ENCODE measurements at places on chromosomes 13 and 19.
A peak's percentile ranks its signal among the peaks of the same experiment; 100 is the strongest.

GRCh38 chr19:6098574-6098973 lies 11.7 kb downstream of the RFX2 start:
- no peaks in the 10 kb centered on the region for H3K36me3 ChIP-seq
- no peak overlapping the region for H3K27ac ChIP-seq
- peaks cover 6% of the 10 kb centered on the region for H3K4me1 ChIP-seq
- no peak overlapping the region for H3K4me3 ChIP-seq

DNA sequence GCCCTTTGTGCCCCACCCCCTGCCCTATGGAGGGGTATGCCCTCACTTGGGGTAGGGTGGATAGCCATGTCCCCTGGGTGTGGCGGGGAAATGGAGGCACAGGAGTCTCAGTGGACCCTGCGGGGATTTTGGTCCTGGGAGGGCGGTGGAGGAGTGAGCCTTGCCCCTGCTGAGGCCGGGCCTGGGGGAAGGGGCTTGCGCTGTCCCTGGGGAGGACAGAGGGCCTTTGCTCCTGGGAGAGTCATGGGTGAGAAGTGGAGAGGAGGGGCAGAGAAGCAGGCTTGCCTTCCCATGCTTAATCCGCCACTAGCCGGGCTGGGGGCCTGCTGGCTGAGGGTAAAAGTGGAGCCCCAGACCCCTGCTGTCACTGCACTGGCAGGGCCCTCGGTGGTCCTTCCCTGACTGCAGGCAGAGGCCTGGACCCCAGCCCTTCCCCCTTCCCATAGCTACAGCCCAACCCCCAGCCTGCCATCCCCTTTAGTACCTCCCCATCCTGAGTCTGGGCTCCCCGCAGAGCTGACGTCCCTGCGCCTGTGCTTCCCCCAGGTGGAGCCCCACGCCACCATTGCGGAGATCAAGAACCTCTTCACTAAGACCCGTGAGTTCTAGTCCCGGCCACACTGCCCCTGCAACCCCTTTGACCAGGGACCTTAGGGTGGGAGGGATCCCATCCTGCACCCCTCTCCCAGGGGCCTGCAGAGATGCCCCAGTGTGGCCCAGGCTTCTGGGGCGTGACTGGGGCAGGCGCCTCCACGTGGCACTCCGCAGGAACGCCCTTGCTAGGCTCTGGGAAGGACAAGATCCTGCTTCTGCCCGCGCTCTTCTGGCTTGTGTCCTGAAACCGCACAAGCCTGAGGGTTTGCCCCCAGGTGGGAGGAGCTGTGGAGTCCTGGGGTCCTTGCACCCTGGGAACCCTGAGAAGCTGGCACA lies 8.9 kb downstream of the NDUFB7 start:
- H3K4me1 ChIP-seq: no peaks in the 10 kb centered on the region
- peaks cover 35% of the 10 kb centered on the region for H3K36me3 ChIP-seq
- DNase-seq: no peak
- H3K4me3 ChIP-seq: no peak overlapping the region
- peak overlapping the region; percentile 54 for H3K27ac ChIP-seq
- no peaks in the 10 kb centered on the region for H3K27me3 ChIP-seq

DNA sequence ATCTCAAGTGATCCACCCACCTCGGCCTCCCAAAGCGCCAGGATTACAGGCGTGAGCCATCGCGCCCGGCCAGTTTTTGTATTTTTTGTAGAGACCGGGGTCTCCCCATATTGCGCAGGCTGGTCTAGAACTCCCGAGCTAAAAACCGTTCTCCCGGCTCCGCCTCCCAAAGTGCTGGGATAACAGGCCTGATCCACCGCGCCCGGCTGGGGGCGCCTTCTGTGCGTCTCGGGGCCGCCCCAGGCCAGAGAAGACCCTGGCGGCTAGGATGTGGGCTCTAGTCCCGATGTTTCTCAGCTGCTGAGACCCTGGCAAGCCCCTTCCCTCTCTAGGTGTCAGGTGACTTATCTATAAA lies 3.6 kb downstream of the ARHGAP45 start:
- no peak overlapping the region for H3K4me3 ChIP-seq
- H3K4me1 ChIP-seq: peaks cover 46% of the 10 kb centered on the region
- no peaks in the 10 kb centered on the region for H3K27me3 ChIP-seq
- no peak for DNase-seq
- H3K36me3 ChIP-seq: peaks cover 67% of the 10 kb centered on the region

- H3K4me3 ChIP-seq: no peak overlapping the region
- H3K27me3 ChIP-seq: no peaks in the 10 kb centered on the region
- no peak overlapping the region for H3K27ac ChIP-seq
Measured at GRCh38 chr13:60757501-60758215, 360.6 kb downstream of the TDRD3 start.

- no peak overlapping the region for H3K27ac ChIP-seq
- H3K4me3 ChIP-seq: no peak overlapping the region
- no peak for DNase-seq
- no peaks in the 10 kb centered on the region for H3K27me3 ChIP-seq
- H3K36me3 ChIP-seq: no peaks in the 10 kb centered on the region
Measured at GRCh38 chr13:111562716-111563115, 242.3 kb downstream of the TEX29 start.

- H3K36me3 ChIP-seq: peaks cover 58% of the 10 kb centered on the region
- no peak for DNase-seq
- no peak overlapping the region for H3K4me3 ChIP-seq
- peaks cover 62% of the 10 kb centered on the region for H3K4me1 ChIP-seq
- no peaks in the 10 kb centered on the region for H3K27me3 ChIP-seq
- no peak overlapping the region for H3K27ac ChIP-seq
Measured at GRCh38 chr19:46609511-46610412, 8.6 kb downstream of the CALM3 start.

DNA sequence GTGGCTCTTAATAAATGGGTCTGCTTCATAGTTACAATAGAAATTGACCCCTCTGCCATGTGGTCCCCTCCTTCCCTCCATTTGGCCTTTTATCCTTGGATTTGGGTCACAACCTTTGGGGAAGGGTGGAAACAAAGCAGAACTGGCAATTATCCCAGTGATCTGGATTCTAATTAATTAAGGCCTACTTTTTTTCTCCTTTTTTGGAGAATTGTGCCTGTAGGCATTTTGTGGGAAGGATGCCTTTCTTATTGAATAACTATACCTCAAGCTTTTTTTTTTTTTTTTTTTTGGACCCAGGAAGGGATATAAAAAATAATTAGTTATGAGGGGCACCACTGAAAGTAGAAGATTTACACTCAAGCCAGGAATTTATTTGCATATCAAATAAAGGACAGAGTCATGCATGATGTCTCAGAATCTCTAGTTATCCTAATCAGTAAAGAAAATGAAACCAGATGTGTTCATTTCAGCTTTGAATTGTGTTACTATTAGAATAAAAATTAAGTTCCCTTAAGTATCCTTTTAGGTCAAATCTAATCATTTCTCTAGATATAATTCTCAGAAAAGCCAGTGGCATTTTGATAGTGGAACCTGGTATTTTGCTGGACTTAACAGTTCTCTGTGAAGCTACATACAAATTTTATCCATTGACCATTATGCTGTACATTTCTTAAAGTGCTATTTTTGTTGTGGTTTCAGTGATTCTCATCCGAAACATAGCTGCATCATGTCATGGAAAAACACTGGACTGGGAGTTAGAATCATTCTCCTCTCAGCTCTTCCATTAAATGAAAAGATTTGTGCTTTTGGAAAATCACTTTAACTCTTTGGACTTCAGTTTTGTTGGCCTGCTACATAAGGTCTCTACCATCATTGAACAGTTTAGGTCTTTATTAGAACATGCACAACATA lies 129.3 kb downstream of the KCNRG start:
- no peak overlapping the region for H3K4me3 ChIP-seq
- H3K27ac ChIP-seq: no peak overlapping the region
- no peaks in the 10 kb centered on the region for H3K4me1 ChIP-seq
- H3K36me3 ChIP-seq: no peaks in the 10 kb centered on the region
- no peaks in the 10 kb centered on the region for H3K27me3 ChIP-seq

- H3K36me3 ChIP-seq: no peaks in the 10 kb centered on the region
- H3K4me1 ChIP-seq: no peaks in the 10 kb centered on the region
- no peak for DNase-seq
- H3K27me3 ChIP-seq: no peaks in the 10 kb centered on the region
Measured at GRCh38 chr13:75645141-75645540, 9.0 kb downstream of the LMO7 start.

- no peak for DNase-seq
- no peaks in the 10 kb centered on the region for H3K4me1 ChIP-seq
- H3K27ac ChIP-seq: no peak overlapping the region
- no peaks in the 10 kb centered on the region for H3K27me3 ChIP-seq
- H3K36me3 ChIP-seq: peaks cover 12% of the 10 kb centered on the region
- H3K4me3 ChIP-seq: no peak overlapping the region
Measured at GRCh38 chr13:39748961-39749360, 93.5 kb downstream of the COG6 start.

DNA sequence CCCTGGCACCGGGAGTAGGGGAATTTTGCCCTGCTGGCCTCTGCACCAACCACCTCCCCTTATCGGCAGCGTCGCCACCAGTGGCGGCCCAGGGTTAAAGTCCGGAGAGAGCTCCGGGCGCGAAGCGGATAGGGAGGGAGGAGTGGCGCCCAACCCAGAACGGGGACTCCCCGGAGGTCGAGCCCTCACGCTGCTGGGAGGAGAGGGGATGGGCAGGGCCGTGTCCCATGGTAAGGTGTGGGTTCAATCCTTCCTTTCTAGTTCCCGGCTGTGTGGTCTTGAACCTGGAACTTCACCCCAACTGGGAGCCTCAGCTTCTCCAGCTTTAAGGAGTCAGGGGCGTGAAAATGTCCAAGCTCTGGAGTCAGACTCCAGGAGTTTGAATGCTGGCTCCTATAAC lies 23.3 kb upstream of the BCL3 start:
- H3K36me3 ChIP-seq: no peaks in the 10 kb centered on the region
- peaks cover 45% of the 10 kb centered on the region for H3K4me1 ChIP-seq
- DNase-seq: no peak
- H3K4me3 ChIP-seq: no peak overlapping the region
- H3K27me3 ChIP-seq: no peaks in the 10 kb centered on the region

DNA sequence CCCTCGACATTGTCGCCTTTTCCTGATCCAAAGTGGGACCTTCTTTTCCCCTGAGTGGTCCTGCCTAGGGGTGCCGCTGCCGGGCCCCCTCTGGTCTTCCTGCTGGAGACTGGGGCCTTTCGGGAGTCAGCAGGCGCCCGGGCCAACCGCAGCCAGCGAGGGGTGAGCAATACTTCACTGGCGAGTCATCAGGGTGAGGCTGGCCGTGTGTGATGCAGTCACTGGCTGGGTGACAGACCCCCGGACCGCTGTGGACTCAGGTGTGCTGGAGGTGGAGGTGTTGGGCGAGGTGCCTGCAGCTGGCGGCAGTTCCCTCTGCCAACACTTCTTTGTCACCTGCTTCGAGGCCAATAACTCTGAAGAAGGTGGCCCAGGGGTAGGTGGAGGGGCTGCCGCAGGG lies 1.5 kb upstream of the CGB5 start:
- DNase-seq: no peak
- no peaks in the 10 kb centered on the region for H3K4me1 ChIP-seq
- no peak overlapping the region for H3K4me3 ChIP-seq
- no peak overlapping the region for H3K27ac ChIP-seq
- no peaks in the 10 kb centered on the region for H3K36me3 ChIP-seq

GRCh38 chr19:13398780-13399726 lies 107.2 kb downstream of the CACNA1A start:
- H3K27ac ChIP-seq: no peak overlapping the region
- H3K27me3 ChIP-seq: peaks cover 45% of the 10 kb centered on the region
- H3K4me1 ChIP-seq: no peaks in the 10 kb centered on the region
- H3K36me3 ChIP-seq: no peaks in the 10 kb centered on the region
- no peak overlapping the region for H3K4me3 ChIP-seq

DNA sequence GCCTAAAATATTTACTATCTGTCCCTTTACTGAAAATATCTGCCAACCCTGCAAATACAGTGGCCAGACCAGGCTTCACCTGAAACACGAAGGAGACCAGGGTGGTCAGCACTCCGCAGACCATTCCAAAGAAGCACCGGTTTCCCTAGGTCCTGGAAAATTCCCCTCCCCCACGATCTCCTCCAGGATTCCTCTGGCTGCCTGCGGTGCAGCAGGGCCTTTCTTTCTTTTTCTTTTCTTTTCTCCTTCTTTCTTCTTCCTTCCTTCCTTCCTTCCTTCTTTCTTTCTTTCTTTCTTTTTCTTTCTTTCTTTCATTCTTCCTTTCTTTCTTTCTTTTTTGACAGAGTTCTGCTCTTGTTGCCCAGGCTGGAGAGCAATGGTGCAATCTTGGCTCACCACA lies 152.7 kb downstream of the USP12 start:
- H3K27ac ChIP-seq: no peak overlapping the region
- H3K36me3 ChIP-seq: no peaks in the 10 kb centered on the region
- no peaks in the 10 kb centered on the region for H3K4me1 ChIP-seq
- H3K27me3 ChIP-seq: no peaks in the 10 kb centered on the region
- no peak for DNase-seq

GRCh38 chr13:52371736-52372247 lies 34.2 kb downstream of the THSD1 start:
- no peak overlapping the region for H3K27ac ChIP-seq
- no peak overlapping the region for H3K4me3 ChIP-seq
- H3K4me1 ChIP-seq: no peaks in the 10 kb centered on the region
- H3K27me3 ChIP-seq: no peaks in the 10 kb centered on the region
- no peaks in the 10 kb centered on the region for H3K36me3 ChIP-seq

GRCh38 chr13:72004246-72004645 lies 137.2 kb upstream of the DACH1 start:
- H3K4me1 ChIP-seq: no peaks in the 10 kb centered on the region
- no peak overlapping the region for H3K27ac ChIP-seq
- no peaks in the 10 kb centered on the region for H3K36me3 ChIP-seq
- no peak for DNase-seq
- H3K27me3 ChIP-seq: no peaks in the 10 kb centered on the region
- H3K4me3 ChIP-seq: no peak overlapping the region

DNA sequence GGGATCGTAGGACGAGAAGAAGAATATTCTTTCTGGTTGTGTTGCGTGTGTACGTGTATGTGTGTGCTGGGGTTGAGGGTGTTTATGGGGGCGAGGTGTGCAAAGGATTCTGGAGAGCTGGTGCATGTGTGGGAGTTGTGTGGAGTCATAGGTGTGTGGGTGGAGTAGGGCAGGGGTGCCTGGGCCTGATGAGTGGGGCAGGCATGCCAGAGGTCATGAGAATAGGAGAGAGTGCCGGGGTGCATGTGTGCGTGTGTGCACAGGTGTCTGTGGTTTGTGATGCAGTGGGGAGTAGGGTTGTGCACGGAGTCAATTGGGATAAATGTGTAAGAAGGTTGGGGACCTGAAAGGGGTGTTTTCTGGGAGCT lies 649 bp downstream of the TMEM91 start:
- no peak for DNase-seq
- no peak overlapping the region for H3K27ac ChIP-seq

GRCh38 chr19:15128162-15128770 lies 21.1 kb downstream of the SYDE1 start:
- H3K27ac ChIP-seq: no peak overlapping the region
- no peak for DNase-seq
- no peaks in the 10 kb centered on the region for H3K27me3 ChIP-seq
- H3K36me3 ChIP-seq: no peaks in the 10 kb centered on the region
- H3K4me1 ChIP-seq: peaks cover 20% of the 10 kb centered on the region

GRCh38 chr13:42007844-42008243 lies 40.6 kb upstream of the DGKH start:
- H3K36me3 ChIP-seq: no peaks in the 10 kb centered on the region
- H3K4me3 ChIP-seq: no peak overlapping the region
- no peaks in the 10 kb centered on the region for H3K4me1 ChIP-seq
- DNase-seq: no peak
- no peak overlapping the region for H3K27ac ChIP-seq

- H3K27me3 ChIP-seq: no peaks in the 10 kb centered on the region
- no peaks in the 10 kb centered on the region for H3K36me3 ChIP-seq
- no peaks in the 10 kb centered on the region for H3K4me1 ChIP-seq
Measured at GRCh38 chr13:45243077-45243476, 42.2 kb upstream of the KCTD4 start.

Measured in T-cell (primary cell).